ENCODE measurements at places on chromosomes 13 and 19.

GRCh38 chr19:35272954-35273649 lies 4.3 kb downstream of the USF2 start:
- DNase-seq: no peak

- DNase-seq: no peak
Observed at GRCh38 chr13:75197803-75198202, 284.2 kb downstream of the TBC1D4 start.

DNA sequence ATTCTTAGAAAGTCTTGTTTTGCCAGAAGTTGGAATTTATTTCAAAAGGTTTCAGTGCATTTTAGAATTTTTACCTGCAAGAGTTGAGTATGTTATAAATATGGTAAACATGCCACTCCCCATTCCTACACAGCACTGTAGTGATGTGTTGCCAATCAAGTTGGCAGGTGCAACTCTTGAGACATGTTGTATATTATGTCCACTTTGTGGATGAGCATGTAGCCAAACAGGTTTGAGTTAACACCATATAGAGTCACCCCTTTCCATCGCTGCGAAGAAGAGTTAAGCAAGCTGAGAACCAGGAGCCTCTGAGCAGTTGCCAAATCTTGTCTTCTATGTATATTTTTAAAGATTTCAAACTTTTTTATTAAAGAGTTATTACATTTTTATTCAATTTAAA lies 359.8 kb downstream of the LMO7 start:
- no peak for DNase-seq

GRCh38 chr19:41527089-41527488 lies 48.9 kb upstream of the CEACAM21 start:
- DNase-seq: no peak

All from activated naive CD4-positive, alpha-beta T cell (primary cell).